Panc1 (cell line): ENCODE measurements at places on chromosomes 11 and 22. TPM values are rescaled to one million over a fixed set of nuclear protein-coding genes. Genes with fewer than 3 reads are reported as not detected.

The OR51B5 gene
- not detected for total RNA-seq

The NAP1L4 gene
- 274 TPM for total RNA-seq

The FBXO3 gene
- 22.3 TPM for total RNA-seq

The NTM gene
- 0.10 TPM for total RNA-seq

The MRGPRF gene
- 0.36 TPM for total RNA-seq

The MRGPRX3 gene
- not detected for total RNA-seq

DNA sequence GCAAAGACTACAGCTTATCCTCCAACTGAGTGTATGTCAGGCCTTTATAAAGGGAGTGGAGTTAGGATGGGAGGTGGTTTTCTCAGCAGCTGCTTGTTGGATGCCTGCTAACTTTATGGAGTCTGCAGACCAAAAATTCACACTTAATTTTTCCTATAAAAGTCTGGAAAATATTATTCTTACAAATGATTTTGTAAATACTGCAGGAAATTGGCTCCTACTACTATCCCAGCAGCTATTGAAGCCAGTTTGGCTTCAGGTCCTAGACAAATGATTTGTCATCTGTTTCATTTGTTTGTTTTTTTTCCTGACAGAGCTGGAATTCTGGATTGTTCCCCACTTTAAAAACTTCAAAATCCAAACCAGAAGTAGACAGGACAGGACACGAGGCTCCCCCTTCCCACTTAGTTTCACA, 292.5 kb downstream of the TMEM135 start:
- no peaks in the 10 kb centered on the region for H3K4me1 ChIP-seq
- H3K27ac ChIP-seq, result no peak overlapping the region
- H3K27me3 ChIP-seq, result no peaks in the 10 kb centered on the region
- no peak for DNase-seq

DNA sequence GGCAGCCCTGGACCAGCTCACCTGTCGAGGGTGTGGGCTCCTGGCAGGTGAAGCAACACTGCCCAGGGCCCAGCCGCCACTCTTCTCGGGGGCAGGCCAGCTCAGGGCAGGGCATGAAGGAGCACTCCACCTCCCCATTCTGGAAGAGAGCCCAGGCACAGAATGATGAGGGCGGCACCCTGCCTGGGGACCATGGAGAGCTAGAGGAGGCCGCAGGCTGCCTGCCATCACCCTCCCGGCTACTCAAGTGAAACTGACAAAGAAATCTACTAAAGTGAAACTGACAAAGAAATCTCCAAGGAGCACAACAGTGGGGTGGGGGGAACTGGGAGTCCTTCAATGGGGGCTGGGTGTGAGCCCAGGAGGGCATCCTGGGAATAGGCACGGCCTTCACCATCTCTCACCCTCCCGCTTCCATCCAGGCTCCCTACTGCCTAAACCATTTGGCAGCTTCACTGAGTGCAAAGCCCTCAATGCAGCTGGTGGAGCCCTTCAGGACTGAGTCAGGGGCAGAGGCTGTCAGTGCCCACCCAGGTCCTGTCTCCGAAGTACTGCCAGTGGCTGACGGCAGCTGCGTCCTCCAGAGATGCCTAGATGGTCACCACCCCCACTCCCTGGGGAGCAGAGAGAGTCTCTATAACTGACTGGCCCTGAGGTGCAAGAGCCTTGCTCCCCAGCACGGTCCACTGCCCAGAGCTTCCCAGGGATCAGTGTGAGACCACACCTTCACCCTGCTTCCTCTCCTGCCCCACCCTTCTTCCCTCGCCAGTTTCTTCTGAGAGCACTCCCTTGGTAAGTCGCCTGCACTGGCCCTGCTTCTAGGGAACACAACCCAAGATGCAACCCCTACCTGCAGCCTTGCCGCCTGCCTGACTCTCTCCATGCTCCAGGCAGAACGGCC, 21.7 kb downstream of the VWCE start:
- no peak overlapping the region for H3K4me3 ChIP-seq
- no peaks in the 10 kb centered on the region for H3K36me3 ChIP-seq
- H3K27ac ChIP-seq, result no peak overlapping the region
- no peaks in the 10 kb centered on the region for H3K4me1 ChIP-seq
- no peaks in the 10 kb centered on the region for H3K27me3 ChIP-seq

DNA sequence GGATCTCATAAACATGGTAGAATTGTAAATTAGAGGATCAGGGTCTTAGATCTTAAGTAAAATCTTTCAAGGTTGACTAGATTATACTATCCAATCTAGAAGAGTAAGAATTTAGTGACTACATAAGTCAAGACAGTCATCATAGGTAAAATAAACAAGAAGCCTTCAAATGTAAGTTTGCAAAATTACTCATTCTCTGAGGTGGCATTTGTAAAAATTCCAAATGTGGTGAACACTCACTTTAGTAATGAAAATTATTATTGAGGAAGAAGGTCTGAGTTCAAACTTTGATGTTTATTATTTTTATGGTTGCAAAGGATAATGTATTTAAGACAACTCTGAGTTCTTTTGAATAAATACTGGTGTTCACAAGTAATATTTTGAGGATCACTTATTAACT, 4.6 kb downstream of the HYLS1 start:
- H3K27me3 ChIP-seq, result no peaks in the 10 kb centered on the region
- H3K4me1 ChIP-seq, result peaks cover 50% of the 10 kb centered on the region

DNA sequence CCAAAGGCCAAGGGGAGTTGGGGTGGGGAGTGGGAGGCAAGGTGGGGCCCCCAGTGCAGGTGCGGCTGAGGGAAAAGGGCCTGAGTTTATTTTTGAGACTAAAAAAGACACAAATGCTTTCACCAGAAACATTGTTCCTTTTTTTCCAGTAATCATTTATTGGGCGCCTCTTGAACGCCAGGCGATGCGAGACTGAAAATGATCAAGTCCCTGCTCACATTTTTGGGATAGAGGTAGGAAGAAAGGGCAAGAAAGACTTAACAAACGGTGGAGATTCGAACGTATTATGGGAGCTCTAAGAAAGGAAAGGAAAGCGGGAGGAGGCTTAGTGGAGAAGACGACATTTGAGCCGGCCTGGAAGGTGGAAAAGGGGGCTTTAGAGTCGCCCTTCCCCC, 796 bp upstream of the SF3B2 start:
- peaks cover 18% of the 10 kb centered on the region for H3K4me1 ChIP-seq
- H3K4me3 ChIP-seq, result peak overlapping the region; percentile 71
- peaks cover 18% of the 10 kb centered on the region for H3K36me3 ChIP-seq
- H3K27me3 ChIP-seq, result no peaks in the 10 kb centered on the region
- DNase-seq, result no peak

DNA sequence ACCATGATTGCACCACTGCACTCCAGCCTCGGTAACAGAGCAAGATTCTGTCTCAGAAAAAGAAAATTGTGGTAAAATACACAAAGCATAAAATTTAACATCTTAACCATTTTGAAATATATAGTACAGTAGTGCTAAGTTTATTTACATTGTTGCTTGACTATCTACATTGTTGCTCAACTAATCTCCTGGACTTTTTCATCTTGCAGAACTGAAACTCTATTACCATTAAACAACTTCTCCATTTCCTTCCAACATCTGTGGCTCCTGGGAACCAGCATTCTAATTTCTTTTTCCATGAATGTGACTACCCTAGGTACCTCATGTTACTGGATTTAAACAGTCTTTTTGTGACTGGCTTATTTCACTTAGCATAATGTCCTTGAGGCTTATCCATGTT, 13.5 kb upstream of the VWA5A start:
- no peak overlapping the region for H3K27ac ChIP-seq
- no peak for DNase-seq

DNA sequence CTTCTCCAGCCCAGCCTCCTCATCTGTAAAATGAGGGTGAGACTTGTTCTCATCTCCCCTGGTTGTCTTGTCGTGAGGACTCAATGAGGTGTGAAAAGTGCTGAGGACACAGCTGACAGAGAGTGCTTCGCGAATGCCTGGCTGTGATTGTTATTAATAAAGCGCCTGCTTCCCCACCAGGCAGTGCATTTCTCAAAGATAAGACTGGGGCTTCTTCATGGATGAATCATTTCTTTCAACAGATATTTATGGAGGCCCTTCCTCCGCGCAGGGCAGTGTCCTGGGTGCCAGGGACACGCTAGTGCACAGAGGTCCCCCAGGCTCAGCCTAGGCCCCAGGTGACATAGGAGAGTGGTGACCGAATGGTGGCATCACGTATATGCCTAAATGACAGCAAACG, 34.3 kb upstream of the SHISAL1 start:
- H3K27ac ChIP-seq, result no peak overlapping the region
- DNase-seq, result no peak
- no peaks in the 10 kb centered on the region for H3K36me3 ChIP-seq
- H3K4me1 ChIP-seq, result no peaks in the 10 kb centered on the region
- H3K4me3 ChIP-seq, result no peak overlapping the region
- H3K27me3 ChIP-seq, result no peaks in the 10 kb centered on the region; the same call in 1 of the 2 replicates

- no peak overlapping the region for H3K4me3 ChIP-seq
- no peak for DNase-seq
- H3K4me1 ChIP-seq, result no peaks in the 10 kb centered on the region
- H3K27ac ChIP-seq, result no peak overlapping the region
- no peaks in the 10 kb centered on the region for H3K27me3 ChIP-seq
- no peaks in the 10 kb centered on the region for H3K36me3 ChIP-seq
Measured at GRCh38 chr22:27642104-27642800, 159.3 kb downstream of the MN1 start.

DNA sequence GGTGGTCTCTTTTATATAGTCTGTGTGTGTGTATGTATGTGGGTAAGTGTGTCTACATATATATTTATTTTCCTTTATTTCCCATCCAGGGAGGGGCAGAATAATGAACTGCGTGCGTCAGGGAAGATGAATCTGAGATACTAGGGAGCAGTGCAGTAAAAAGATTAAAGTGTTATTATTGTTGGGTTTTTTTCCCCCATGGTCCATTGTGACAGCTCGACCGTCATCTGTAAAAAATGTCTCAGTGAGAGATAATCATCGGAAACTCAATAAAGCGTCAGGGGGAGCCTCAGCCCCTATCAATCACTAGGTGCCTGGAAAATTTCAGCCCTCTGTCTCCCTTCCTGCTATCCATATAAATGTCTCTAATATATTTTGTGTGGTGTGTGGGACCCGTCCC, 64.6 kb downstream of the CLPB start:
- H3K27me3 ChIP-seq, result no peaks in the 10 kb centered on the region
- no peak overlapping the region for H3K4me3 ChIP-seq
- no peaks in the 10 kb centered on the region for H3K36me3 ChIP-seq
- H3K4me1 ChIP-seq, result no peaks in the 10 kb centered on the region
- DNase-seq, result no peak
- H3K27ac ChIP-seq, result no peak overlapping the region

GRCh38 chr11:41031551-41032060, 427.8 kb downstream of the LRRC4C start:
- no peaks in the 10 kb centered on the region for H3K36me3 ChIP-seq
- no peaks in the 10 kb centered on the region for H3K4me1 ChIP-seq
- H3K4me3 ChIP-seq, result no peak overlapping the region
- DNase-seq, result no peak
- H3K27ac ChIP-seq, result no peak overlapping the region
- H3K27me3 ChIP-seq, result no peaks in the 10 kb centered on the region

GRCh38 chr22:39662686-39663052, 92.1 kb downstream of the CACNA1I start:
- no peaks in the 10 kb centered on the region for H3K36me3 ChIP-seq
- no peaks in the 10 kb centered on the region; the same call in 1 of the 2 replicates for H3K4me1 ChIP-seq
- H3K27me3 ChIP-seq, result no peaks in the 10 kb centered on the region
- no peak for DNase-seq
- no peak overlapping the region for H3K27ac ChIP-seq

- no peaks in the 10 kb centered on the region for H3K4me1 ChIP-seq
- H3K27ac ChIP-seq, result no peak overlapping the region
- DNase-seq, result no peak
- no peaks in the 10 kb centered on the region for H3K36me3 ChIP-seq
- no peaks in the 10 kb centered on the region for H3K27me3 ChIP-seq
- no peak overlapping the region for H3K4me3 ChIP-seq
Measured at GRCh38 chr11:91124363-91124762, 901.5 kb upstream of the CHORDC1 start.

GRCh38 chr22:32969502-32969901, 88.7 kb downstream of the SYN3 start:
- H3K27me3 ChIP-seq, result no peaks in the 10 kb centered on the region; the same call in 1 of the 2 replicates
- no peak overlapping the region for H3K27ac ChIP-seq
- no peak for DNase-seq
- no peaks in the 10 kb centered on the region for H3K36me3 ChIP-seq
- H3K4me3 ChIP-seq, result no peak overlapping the region

DNA sequence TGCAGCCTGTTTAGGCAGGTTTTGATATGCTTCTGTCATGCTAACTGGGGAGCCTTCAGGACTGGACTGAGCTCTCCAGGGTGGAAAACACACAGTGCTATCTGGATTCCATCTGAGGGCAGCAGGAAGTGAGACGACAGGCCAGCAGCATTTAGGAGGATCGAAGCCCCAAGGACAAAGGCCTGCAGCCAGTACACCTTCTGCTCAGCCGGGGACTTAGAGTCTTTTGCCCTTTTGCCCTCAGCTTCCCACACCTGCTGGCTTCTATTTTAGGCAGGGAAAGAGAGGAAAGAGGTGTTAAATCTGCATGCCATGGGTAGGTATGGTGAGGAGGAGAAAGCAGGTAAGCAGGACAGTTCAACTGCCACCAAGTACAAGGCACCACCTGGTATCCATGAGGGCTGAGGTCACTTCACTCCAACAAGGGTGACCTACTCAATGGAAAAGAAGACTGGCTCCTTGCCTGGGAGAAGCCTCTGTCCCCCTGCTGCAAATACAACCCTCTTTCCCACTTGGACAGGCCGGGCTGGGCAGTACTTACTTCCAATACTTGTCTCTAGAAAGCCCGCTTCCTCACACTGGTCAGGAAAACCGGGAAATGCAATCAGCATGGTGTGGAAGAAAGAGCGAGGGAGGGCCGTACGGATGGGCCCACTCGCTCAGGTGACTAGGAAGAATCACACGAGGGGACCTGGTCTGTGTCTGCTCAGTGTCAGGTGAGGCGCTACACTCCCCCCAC, 12.3 kb downstream of the LARGE2 start:
- no peaks in the 10 kb centered on the region for H3K27me3 ChIP-seq
- H3K27ac ChIP-seq, result no peak overlapping the region
- no peak overlapping the region for H3K4me3 ChIP-seq
- no peaks in the 10 kb centered on the region for H3K4me1 ChIP-seq
- DNase-seq, result no peak
- peaks cover 14% of the 10 kb centered on the region for H3K36me3 ChIP-seq

DNA sequence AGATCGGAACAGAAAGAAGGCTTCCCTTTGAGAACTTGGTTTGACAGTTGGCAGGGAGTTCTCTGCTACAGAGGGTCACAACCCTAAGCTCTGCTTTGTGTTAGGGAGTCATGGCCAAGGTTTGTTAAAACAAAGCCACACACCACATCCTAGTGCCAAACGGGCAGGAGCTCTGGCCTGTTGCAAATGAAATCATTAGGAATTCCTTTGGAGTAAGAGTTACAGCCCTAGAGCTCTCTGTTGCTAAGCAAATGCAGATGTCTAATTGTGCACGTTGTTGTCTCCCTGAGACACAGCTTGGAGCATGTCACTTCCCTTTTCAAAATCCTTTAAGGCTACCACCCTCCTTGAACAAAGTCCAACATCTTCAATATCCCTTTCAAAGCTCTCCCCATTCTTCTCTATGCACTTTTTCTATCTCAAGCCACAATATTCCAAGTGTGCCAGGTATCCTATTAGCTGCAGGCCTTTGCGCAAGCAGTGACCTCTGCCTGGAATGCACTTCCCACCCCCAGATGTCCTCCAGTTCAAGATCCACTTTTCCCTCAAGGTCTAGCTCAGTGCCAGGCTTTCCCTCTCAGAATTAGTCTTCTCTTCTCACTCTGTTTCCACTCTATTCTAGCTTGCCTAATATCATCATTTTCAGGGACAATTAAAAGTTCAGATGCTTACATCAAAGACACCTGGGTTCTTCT, 253.7 kb upstream of the POU2AF2 start:
- H3K27me3 ChIP-seq, result no peaks in the 10 kb centered on the region; the same call in 1 of the 2 replicates
- H3K36me3 ChIP-seq, result no peaks in the 10 kb centered on the region
- H3K4me3 ChIP-seq, result no peak overlapping the region
- H3K27ac ChIP-seq, result no peak overlapping the region
- no peak for DNase-seq
